ENCODE measurements at places on chromosomes 12 and 14. TPM values are rescaled to one million over a fixed set of nuclear protein-coding genes. Genes with fewer than 3 reads are reported as not detected.

GRCh38 chr14:80387563-80387981, 176.3 kb upstream of the DIO2 start:
- no peak overlapping the region for H3K4me3 ChIP-seq
- no peaks in the 10 kb centered on the region for H3K36me3 ChIP-seq
- H3K27me3 ChIP-seq, result peaks cover 6% of the 10 kb centered on the region
- H3K27ac ChIP-seq, result no peak overlapping the region
- peaks cover 1% of the 10 kb centered on the region for H3K4me1 ChIP-seq
- no peak for DNase-seq

GRCh38 chr14:41782511-41782910, 175.8 kb downstream of the LRFN5 start:
- no peaks in the 10 kb centered on the region for H3K27me3 ChIP-seq
- no peak overlapping the region for H3K4me3 ChIP-seq
- DNase-seq, result no peak
- no peaks in the 10 kb centered on the region for H3K4me1 ChIP-seq
- no peaks in the 10 kb centered on the region for H3K36me3 ChIP-seq

GRCh38 chr12:71607494-71608330, 55.9 kb downstream of the ZFC3H1 start:
- H3K36me3 ChIP-seq, result peaks cover 41% of the 10 kb centered on the region
- no peak overlapping the region for H3K4me3 ChIP-seq
- H3K4me1 ChIP-seq, result peaks cover 2% of the 10 kb centered on the region
- no peak for DNase-seq
- no peaks in the 10 kb centered on the region for H3K27me3 ChIP-seq
- no peak overlapping the region for H3K27ac ChIP-seq

GRCh38 chr12:22677781-22678574, 53.0 kb downstream of the ETNK1 start:
- H3K36me3 ChIP-seq, result peaks cover 72% of the 10 kb centered on the region
- peaks cover 8% of the 10 kb centered on the region for H3K4me1 ChIP-seq
- no peaks in the 10 kb centered on the region for H3K27me3 ChIP-seq
- DNase-seq, result no peak
- peak overlapping the region; percentile 63 for H3K27ac ChIP-seq
- no peak overlapping the region for H3K4me3 ChIP-seq

DNA sequence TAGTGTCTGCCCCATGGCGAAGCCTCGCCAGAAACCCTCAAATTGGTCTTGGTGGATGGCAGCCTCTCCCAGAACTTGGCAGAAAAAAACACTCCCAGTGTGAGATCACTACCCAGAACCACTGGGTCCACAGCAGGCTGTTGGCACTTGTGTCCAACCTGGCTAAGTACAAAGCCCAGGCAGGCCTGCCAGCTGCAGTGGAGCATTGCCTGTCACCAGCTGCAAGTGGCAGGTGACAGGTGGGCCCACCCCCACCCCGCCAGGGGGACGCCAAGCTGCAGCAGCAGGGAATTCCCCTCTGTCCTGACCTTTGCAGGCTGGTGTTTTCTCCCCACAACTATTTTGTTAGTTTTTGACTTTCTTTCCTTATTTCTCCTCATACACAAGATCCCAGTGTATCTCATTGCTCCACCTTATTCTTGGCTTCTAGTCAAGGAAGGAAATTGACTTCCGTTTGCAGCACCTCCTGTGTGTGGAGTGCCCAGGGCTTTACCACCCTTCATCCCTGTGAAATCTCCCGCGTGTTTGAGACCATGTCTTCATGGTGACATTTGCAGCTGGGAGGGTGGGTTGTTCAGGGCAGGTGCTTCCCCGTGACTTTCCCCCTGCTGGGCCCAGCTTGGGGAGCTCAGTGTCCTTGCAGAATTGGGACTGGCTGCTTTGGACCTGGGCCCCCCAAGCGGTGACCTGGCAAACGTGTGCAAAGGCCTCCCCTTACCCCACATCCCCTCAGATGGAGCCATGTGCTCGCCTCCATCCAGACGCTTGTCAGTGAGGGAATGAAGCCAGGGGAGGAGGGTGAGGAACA, 73.8 kb upstream of the RIN3 start:
- peaks cover 4% of the 10 kb centered on the region for H3K27me3 ChIP-seq
- DNase-seq, result no peak
- peak overlapping the region; percentile 74 for H3K27ac ChIP-seq
- no peaks in the 10 kb centered on the region for H3K36me3 ChIP-seq

- DNase-seq, result no peak
- peaks cover 1% of the 10 kb centered on the region for H3K4me1 ChIP-seq
- H3K27me3 ChIP-seq, result no peaks in the 10 kb centered on the region
- H3K27ac ChIP-seq, result no peak overlapping the region
- peaks cover 10% of the 10 kb centered on the region for H3K36me3 ChIP-seq
Observed at GRCh38 chr12:56204275-56204674, 15.0 kb upstream of the SMARCC2 start.

GRCh38 chr14:66496911-66497310, 10.7 kb downstream of the CCDC196 start:
- peaks cover 10% of the 10 kb centered on the region for H3K27me3 ChIP-seq
- H3K4me3 ChIP-seq, result no peak overlapping the region
- H3K27ac ChIP-seq, result no peak overlapping the region

- peaks cover 8% of the 10 kb centered on the region for H3K4me1 ChIP-seq
- H3K4me3 ChIP-seq, result no peak overlapping the region
Observed at GRCh38 chr12:25051171-25051570, 102.3 kb upstream of the BCAT1 start.

GRCh38 chr12:106032623-106032925, 106.2 kb downstream of the NUAK1 start:
- DNase-seq, result no peak
- H3K4me1 ChIP-seq, result peaks cover 3% of the 10 kb centered on the region
- H3K4me3 ChIP-seq, result no peak overlapping the region
- H3K27me3 ChIP-seq, result peaks cover 7% of the 10 kb centered on the region

GRCh38 chr14:89730687-89731086, 223.8 kb downstream of the EFCAB11 start:
- DNase-seq, result no peak
- no peak overlapping the region for H3K4me3 ChIP-seq
- no peaks in the 10 kb centered on the region for H3K4me1 ChIP-seq
- H3K27me3 ChIP-seq, result peaks cover 2% of the 10 kb centered on the region
- no peaks in the 10 kb centered on the region for H3K36me3 ChIP-seq

DNA sequence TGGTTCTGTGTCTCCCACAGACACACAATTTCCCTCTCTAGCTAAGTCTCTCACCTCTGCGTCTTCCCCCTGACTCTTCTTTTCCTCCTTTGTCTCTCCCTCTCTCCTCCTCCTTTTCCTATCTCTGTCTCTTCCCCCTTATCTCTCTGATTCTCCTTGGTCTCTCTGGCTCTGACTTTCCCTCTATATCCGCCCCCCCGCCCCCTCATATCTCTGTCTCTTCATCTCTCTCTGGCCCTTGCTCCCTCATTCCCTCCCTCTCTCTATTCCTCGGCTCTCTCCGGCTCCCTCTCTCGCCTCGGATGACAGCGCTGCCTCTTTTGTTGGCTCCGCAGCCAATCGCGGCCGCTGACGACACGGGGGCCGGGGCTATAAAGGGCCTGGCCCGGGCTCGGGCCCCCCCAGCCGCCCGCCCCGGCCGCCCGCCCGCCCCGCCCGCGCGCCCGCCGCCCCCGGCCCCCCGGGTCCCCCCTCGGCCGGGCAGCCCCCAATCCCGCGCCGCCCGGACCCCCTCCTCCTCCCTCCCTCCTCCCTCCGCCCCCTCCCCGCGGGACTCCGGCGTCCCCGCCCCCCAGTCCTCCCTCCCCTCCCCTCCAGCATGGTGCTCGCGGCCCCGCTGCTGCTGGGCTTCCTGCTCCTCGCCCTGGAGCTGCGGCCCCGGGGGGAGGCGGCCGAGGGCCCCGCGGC, at the start of gene GDF11:
Gene GDF11, plus strand, starts transcription at position 404 of the 687 bp plus-strand sequence. Its CDS starts 195 bp downstream, at position 599.
- peak; percentile 55 for DNase-seq
- H3K4me1 ChIP-seq, result peaks cover 45% of the 10 kb centered on the region
- peaks cover 4% of the 10 kb centered on the region for H3K36me3 ChIP-seq

DNA sequence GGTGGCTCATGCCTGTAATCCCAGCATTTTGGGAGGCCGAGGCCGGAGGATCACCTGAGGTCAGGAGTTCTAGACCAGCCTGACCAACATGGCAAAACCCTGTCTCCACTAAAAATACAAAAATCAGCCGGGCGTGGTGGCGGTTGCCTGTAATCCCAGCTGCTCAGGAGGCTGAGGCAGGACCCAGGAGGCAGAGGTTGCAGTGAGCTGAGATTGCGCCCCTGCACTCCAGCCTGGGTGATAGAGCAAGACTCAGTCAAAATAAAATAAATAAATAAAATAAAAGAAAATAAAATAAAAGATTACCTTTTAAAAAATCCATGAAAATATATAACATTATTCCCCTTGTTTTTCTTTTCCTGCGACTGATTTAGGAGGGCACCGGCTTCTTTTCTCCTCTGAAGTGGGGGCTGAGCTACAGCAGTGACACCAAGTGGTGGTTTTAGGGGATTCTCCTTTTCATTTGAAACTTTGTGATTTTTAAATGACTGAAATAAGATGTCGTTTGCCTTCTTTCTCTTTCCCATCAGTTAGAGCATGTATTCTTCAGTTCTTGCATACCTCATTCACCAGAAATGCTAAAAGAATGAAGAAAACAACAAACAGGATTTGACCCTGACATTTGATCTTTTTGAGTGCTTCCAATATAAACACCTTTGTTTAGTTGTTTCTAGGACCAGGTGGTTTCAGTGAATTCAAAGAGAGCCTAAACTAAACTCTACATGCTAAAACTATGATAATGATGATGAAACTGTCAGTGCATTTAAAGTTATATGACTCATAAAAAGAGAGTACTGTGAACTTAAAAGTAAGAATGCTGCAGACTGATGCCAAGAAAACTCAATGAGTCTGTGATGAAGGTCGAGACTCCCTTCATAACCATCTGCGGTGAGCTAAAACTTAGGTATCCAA, 22.6 kb upstream of the PKP2 start:
- DNase-seq, result no peak
- H3K4me1 ChIP-seq, result no peaks in the 10 kb centered on the region
- H3K36me3 ChIP-seq, result no peaks in the 10 kb centered on the region

GRCh38 chr14:34449819-34450541, 12.1 kb downstream of the SPTSSA start:
- H3K4me1 ChIP-seq, result peaks cover 3% of the 10 kb centered on the region
- peaks cover 8% of the 10 kb centered on the region for H3K36me3 ChIP-seq
- H3K27ac ChIP-seq, result no peak overlapping the region
- no peak overlapping the region for H3K4me3 ChIP-seq

GRCh38 chr14:93962701-93963601, 13.4 kb downstream of the ASB2 start:
- peaks cover 6% of the 10 kb centered on the region for H3K4me1 ChIP-seq
- peaks cover 4% of the 10 kb centered on the region for H3K27me3 ChIP-seq
- H3K27ac ChIP-seq, result no peak overlapping the region
- no peaks in the 10 kb centered on the region for H3K36me3 ChIP-seq

DNA sequence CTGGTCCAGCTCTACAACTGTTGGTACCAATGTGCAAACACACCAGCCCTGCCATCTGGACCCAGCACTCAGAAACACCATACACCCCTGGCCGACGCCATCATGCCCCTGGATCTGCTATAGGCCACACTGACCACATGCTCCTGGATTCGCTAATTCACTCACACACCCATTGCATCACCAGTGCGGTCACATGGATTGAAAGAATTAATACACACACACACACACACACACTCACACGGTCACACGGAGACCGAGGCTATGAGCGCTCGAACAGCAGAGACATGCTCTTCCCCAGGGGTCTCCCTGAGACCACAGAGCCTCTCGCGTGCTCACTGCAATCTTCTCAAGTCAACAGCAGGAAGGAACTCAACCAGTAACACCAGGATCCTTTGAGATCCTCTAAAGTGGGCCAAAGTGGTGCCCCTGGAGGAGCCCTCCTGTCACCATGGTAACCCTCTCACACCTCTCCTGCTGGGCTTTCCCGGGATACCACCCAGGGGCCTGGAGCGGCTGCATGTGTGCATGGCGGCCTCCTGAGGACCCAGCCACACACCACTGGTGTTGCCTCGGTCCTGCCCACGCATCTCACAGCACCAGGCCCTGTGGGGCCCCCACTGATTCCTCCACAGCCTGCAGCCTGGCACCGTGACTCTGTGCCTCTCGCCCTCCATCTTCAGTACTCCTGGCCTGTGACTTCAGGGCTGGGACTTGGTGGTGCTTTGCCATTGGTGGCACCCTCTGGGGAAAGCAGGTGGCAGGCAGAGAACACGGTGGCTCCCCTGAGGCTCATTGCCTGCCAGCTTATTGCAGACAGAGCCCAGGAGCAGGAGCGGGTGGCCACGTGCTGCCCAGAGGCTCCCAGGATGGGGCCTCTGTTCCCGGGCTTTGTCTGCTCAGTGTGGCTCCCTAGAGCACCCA, 15.1 kb downstream of the LRTM2 start:
- H3K27ac ChIP-seq, result no peak overlapping the region
- H3K4me3 ChIP-seq, result no peak overlapping the region
- peaks cover 29% of the 10 kb centered on the region for H3K27me3 ChIP-seq
- no peaks in the 10 kb centered on the region for H3K36me3 ChIP-seq
- DNase-seq, result no peak
- H3K4me1 ChIP-seq, result peaks cover 15% of the 10 kb centered on the region

- no peak for DNase-seq
- no peak overlapping the region for H3K27ac ChIP-seq
- no peaks in the 10 kb centered on the region for H3K36me3 ChIP-seq
- peaks cover 2% of the 10 kb centered on the region for H3K4me1 ChIP-seq
- H3K27me3 ChIP-seq, result peaks cover 19% of the 10 kb centered on the region
Observed at GRCh38 chr14:25400607-25401206, 350.8 kb upstream of the STXBP6 start.

DNA sequence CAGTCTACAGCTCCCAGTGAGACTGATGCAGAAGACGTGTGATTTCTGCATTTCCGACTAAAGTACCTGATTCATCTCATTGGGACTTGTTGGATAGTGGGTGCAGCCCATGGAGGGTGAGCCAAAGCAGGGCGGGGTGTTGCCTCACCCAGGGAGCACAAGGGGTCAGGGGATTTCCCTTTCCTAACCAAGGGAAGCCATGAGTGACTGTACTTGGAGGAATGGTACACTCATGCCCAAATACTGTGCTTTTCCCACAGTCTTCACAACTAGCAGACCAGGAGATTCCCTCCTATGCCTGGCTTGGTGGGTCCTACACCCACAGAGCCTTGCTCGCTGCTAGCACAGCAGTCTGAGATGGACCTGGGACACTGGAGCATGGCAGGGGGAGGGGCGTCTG, 21.0 kb upstream of the ABCC9 start:
- H3K27me3 ChIP-seq, result peaks cover 4% of the 10 kb centered on the region
- H3K27ac ChIP-seq, result no peak overlapping the region
- H3K4me3 ChIP-seq, result no peak overlapping the region
- H3K36me3 ChIP-seq, result no peaks in the 10 kb centered on the region
- H3K4me1 ChIP-seq, result no peaks in the 10 kb centered on the region

Gene AICDA
- not detected for total RNA-seq

Gene MAP1LC3B2
- 0.84 TPM for total RNA-seq

Gene DNAI7
- total RNA-seq, result 3.1 TPM

Gene LAG3
- 2.5 TPM for total RNA-seq

Gene TAS2R42
- total RNA-seq, result not detected

Gene IGF1
- total RNA-seq, result 0.57 TPM

Gene GPATCH2L
- 73.3 TPM for total RNA-seq

Gene IFT81
- total RNA-seq, result 48.7 TPM

Gene WDHD1
- 30.9 TPM for total RNA-seq

Gene GZMB
- not detected for total RNA-seq

Gene RIPK3
- total RNA-seq, result 0.62 TPM
